ENCODE measurements at places on chromosomes 11 and 22.

DNA sequence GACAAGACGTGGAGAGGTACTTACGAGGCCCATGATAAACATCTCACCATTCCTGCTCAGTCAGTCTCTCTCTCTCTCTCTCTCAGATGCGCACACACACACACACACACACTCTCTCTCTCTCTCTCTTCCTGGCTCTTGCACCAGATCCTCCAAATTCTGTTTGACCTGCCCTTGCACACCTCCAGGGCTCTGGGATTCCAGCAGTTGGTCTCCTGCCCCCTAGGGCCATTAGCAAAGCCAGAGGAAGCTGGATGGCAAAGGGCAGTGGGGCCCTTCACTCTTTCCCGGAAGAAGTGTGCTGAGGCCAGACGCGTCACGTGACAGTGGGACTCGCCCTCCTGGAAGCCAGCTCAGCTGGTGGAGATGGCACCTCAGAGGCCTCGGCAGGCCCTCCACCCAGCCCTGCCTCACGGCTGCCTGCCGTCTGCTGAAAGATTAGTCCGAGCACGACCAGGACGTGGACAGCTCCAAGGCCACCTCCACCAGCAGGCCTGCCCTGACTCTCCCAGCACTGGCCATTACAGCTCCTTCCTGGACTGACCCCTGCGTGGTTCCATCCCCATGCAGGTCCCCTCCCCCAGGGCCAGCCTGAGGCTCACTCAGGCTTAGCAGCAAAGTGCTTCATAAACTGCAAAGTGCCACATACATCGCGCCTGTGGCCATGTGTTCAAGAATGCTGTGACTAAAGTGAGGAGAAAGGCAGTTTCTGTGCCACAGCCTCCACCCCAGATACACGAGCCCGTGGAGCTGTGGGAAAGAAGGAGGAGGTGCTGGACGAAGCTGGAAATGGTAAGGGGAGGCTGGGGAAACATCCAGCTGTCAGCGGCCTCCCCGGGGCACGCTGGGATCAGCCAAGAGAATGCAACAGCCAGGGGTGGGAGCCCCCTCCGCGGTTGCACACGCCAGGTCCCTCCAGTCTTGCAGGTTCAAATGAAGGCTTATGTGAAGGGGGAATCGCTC lies 3.7 kb downstream of the PDGFB start:
- peak; percentile 32 for DNase-seq

- no peak for DNase-seq
These were observed 435 bp upstream of the TAF6L start for GRCh38 chr11:62770778-62771143.

GRCh38 chr11:64244107-64244506 lies 2.6 kb downstream of the PPP1R14B start:
- no peak for DNase-seq

DNA sequence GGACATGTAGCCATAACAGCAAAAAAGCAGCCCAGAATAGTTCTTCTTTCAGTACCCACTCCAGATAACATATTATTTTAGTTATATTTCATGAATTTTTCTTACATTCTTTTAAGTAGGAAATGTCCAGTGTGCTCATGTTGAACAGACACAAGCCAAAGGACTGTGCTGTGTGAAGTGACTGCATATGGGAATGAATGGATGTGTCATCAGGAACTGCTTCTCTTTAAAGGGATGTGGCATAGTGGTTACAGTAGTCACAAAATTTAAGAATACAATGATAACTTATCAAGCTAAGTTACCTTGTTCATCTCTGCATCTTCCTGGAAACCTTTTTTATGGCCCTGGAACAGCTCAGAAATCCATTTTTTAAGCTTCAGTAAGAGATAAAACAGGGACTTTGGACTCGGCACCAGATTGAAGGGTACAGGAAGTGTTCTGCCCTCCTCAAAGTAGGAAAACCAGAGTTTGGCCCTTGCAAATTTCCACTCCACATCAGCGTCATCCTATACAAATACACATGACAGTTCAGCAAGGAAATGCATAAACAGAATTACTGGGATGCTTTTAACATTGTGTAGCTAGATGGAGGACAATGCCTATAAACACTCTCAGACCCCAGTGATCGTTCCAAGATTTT lies 112.8 kb downstream of the TRPC6 start:
- no peak for DNase-seq

DNA sequence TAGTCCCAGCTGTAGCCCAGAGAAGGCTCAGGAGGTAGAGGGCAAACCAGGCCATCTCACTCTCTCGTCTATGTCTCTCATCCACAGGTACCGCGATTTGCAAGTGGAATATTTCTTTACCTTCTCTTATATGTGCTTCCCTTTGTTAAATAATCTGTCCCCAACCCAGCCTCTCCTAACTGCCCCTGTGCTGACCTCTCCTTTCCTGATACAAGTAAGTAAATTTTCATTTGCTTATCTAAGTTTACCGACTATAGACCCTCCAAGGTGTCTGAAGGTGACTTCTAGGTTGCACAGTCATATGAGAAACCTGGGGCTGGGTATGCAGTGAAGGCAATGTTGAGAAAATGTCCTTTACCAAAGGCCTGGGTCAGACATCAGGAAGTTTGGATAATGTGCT lies at the start of gene CBLIF:
TSS of gene CBLIF (minus strand) at position 101 of the 400 bp plus-strand sequence. CDS start at position 55, 46 bp downstream.
- no peak for DNase-seq

GRCh38 chr11:87967459-87967858 lies 207.8 kb downstream of the RAB38 start:
- no peak for DNase-seq

GRCh38 chr22:26707581-26707980 lies 50.2 kb downstream of the MIAT start:
- no peak for DNase-seq

DNA sequence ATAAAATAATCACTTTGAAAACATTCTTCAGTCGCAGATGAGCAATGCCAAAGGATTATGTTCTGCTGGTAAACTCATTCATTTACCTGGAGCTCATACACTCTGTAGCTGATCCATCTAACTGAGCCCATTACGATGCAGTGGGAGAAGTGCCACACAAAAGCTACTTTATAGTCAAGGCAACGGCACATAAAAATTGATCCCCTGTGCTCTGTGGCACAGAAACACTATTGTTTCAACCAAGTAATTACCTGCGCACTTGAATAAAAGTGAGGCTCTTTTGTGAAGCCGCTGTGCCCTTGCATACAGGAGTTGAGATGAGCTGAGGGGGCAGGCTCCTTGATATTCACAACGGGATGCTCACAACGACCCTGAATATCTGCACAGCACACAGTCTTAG lies 7.2 kb downstream of the DKK3 start:
- DNase-seq = no peak

GRCh38 chr11:104163100-104164027 lies 583 bp downstream of the PDGFD start:
- DNase-seq = no peak

GRCh38 chr22:20137671-20138416 lies 6.2 kb downstream of the ZDHHC8 start:
- DNase-seq = no peak

- no peak for DNase-seq
These were observed 273.4 kb downstream of the FAM76B start for GRCh38 chr11:95516175-95516574.

- no peak for DNase-seq
These were observed 1024.5 kb downstream of the LRRC4C start for GRCh38 chr11:40434926-40435325.

DNA sequence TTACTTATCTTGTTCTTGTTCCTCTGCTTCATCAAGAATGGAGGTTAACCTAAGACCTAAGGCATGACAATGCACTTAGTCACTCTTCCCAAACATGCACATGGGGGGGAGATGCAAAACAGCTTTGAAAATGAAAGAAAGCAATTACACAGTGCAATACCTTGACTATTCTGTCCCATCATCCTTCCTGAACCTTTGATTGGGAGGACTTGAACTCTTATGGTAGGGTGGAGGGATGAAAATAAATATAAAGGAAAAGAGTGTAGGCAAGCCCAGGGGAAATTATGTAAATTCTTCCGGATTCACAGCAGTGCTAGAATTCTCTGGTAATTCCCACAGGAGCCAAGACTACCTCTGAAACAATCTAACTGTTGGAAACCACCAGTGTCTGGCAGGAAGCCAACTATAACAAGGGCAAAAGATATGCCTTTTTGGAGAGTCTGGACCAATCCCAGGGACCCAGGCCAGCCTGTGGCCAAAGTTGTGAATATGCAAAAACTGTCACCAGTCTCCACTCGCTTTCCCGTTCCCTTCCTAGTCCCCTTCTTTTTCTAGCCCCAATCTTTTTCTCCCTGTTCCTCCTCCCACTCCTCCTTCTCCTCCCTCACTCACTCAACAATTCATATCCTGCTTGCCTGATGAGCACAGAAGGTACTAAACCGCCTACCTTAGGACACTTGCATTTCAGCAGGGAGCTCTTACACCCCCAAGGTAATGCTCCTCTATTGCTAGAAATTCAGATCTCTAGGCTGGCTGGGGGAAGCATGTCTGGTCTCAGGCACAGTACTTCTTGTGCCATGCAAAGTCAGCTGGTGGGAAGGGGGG lies 2.5 kb upstream of the RCN1 start:
- no peak for DNase-seq

DNA sequence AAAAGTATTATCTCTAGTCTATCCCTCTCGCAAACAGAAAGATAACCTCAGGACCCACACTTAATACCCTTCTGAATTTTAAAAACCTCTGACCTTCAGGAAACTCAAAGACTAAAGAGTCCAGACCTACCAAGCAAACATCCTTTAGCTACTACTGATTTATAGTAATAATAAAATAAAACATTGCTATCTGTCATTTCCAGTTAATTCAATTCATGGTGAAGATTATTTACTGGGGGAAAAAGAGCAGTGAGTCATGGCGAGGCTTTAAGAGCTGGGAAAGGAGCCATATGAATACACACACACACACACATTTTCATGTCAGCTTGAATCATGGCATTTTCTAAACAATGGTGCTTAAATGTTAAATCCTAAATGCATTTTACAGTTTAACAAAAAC lies 87.1 kb downstream of the FAM76B start:
- no peak for DNase-seq

DNA sequence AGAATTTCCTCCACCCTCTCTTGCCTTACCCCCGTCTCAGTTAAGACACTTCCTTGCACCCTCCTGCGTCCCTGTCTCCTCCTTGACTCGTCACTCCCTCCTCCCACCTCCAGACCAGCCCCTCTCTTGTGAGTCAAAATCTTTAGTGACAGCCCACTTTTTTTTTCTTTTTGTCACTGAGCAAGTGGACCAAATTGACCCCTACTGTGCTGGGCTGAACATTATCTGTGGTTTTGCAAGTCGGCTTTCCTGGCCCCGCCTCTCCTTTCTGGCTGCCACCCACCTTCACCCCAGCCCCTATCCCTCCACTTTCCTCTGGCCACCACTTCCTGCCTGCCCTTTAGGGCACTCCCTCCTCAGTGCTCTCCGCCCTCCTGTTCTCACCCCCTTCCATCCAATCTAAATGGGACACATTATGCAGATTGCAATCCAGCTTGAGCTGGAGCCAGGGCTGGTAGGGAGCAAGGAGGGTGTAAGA lies at the start of gene APLNR:
TSS of gene APLNR (minus strand) at position 47 of the 478 bp plus-strand sequence. CDS start 246 bp downstream, outside the sequence.
- no peak for DNase-seq

GRCh38 chr11:60077981-60078380 lies 10.5 kb upstream of the MS4A2 start:
- DNase-seq = no peak

- no peak for DNase-seq
These were observed 32.1 kb downstream of the APOL5 start for GRCh38 chr22:35749808-35750207.

GRCh38 chr11:72589802-72590761 lies 84.1 kb downstream of the PDE2A start:
- peak; percentile 68 for DNase-seq

GRCh38 chr22:35043934-35044319 lies 22.0 kb upstream of the ISX start:
- DNase-seq = no peak

DNA sequence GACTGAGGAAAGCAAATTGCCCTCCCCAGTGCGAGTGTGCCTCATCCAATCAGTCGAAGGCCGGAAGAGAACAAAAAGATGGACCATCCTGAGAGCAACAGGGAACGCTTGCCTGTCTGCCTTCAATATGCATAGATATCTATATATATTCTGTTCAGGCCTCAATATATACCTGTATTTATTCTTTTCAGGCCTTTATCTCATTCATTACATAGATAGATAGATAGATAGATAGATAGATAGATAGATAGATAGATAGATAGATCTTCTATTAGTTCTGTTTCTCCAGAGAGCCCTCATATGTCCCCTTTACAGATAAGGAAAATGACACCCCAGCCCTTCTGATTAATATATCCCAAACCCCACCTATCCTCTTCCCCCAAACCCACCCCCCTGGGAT lies 55.1 kb upstream of the LMO2 start:
- DNase-seq = no peak

DNA sequence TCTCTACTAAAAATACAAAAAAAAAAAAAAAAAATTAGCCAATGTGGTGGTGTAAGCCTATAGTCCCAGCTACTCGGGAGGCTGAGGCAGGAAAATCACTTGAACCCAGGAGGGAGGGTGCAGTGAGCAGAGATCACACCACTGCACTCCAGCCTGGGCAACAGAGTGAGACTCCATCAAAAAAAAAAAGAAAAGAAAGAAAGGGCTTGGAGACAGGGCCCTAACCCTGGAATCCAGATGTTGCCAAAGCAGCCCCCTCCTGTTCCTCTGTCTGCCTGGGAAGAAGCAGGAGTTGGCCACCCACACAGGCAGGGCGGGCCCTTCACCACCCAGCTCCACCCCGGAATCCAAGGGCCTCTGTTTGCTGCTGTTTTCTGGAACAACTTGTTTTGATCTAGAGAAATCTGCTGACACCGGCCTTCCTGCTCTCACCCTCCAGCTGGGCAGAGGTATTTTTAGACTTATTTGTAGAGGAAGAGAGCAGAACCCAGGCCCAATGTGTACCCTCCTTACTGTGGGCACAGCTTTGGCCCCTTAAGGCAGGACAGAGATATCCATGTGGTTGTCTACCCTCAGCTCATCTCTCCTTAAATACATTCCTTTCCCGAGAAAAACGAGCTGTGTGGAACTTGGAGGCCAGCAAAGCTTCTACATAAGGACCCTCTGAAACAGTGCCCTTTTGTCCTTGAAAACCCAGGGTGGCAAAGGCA lies 2.7 kb upstream of the NEAT1 start:
- peak; percentile 64 for DNase-seq

GRCh38 chr11:115672412-115672811 lies 168.2 kb upstream of the CADM1 start:
- DNase-seq = no peak

- DNase-seq = no peak
These were observed 657.5 kb downstream of the FAM181B start for GRCh38 chr11:82076126-82076525.

- DNase-seq = no peak
These were observed 35.2 kb downstream of the TRMU start for GRCh38 chr22:46370584-46371291.

DNA sequence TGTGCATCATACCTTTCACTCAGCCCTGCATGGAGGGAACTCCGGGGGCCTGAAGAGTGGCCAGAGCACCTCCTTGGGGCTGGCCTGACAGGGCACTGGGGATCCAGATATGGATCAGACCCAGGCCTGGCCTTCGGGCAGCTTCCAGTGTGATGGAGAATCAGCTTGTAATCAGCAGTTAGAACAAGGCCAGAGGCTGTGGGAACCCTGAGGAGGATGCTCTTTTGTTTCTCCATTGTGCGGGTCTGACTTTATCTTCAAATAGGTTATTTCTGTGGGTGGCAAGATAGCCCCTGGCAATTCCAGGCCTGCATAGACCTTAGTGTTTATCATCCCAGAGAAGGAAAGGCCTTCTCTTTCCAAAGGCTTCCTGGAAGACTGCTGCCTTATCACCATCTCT lies 12.3 kb downstream of the DGAT2 start:
- DNase-seq = no peak

Measured in activated naive CD8-positive, alpha-beta T cell treated with anti-CD3 and anti-CD28 coated beads for 36 hours (primary cell).